Activated CD4-positive, alpha-beta T cell treated with anti-CD3 and anti-CD28 coated beads, Interleukin-2, Interleukin-4, amounts not matched to agents 100 ng/mL and 50 ng/mL, durations not matched to agents 16 hours and 8 hours (primary cell): ENCODE measurements at places on chromosomes 7 and 10.

GRCh38 chr10:89589101-89589720 is 53.8 kb upstream of the SLC16A12 start:
- DNase-seq = no peak

- DNase-seq = no peak
Measured at GRCh38 chr7:118845791-118846190, 621.3 kb downstream of the ANKRD7 start.

DNA sequence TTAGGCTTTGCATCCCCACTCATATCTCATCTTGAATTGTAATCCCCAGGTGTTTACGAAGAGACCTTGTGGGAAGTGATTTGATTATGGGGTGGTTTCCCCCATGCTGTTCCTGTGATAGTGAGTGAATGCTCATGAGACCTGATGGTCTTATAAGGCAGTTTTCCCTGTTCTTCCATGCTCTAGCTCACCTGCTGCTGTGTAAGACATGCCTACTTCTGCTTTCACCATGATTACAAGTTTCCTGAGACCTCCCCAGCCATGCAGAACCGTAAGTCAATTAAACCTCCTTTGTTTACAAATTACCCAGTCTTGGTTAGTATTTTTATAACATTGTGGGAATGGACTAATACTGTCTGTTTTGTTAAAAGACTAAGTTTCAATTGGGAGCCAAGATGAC is 35.3 kb upstream of the ZNF92 start:
- no peak for DNase-seq

DNA sequence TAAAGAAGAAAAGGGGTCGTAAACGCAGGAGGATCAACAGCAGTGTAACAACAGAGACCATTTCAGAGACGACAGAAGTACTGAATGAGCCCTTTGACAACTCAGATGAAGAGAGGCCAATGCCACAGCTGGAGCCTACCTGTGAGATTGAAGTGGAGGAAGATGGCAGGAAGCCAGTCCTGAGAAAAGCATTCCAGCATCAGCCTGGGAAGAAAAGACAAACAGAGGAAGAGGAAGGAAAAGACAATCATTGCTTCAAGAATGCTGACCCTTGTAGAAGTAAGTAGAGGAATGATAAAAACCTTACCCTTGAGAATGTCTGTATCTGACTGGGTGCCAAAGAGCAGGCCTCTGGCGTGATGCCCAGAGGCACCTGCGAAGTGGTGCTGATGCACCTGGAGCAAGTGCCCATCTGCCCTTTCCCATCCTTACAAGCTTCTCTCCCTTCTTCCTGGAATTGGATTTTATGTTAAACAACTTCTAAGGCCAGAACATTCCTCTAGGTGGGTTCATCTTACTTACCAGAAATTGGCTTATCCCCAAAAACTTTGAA is 86.4 kb upstream of the SAMD8 start:
- DNase-seq = no peak

- no peak for DNase-seq
Measured at GRCh38 chr7:151923097-151923876, 33.0 kb upstream of the GALNTL5 start.

DNA sequence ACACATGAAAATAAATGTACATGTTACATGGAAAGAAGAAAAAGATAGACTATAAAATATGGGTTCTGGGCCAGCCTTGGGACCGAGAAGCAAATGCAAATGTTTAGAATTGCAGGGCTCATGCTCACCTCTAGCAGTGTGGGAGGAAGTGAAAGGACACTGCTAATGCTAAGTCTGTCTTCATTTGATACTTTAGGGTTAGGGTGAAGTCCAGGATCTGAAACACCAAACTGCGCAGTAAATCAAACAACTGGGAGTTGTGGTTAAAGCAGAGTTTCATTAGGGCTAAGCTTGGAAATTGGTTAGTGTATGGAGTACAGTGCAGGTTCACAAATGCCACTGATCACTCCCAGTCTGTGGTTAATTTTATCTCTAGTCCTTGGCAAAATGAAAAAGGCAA is 73.2 kb upstream of the PDK4 start:
- no peak for DNase-seq

DNA sequence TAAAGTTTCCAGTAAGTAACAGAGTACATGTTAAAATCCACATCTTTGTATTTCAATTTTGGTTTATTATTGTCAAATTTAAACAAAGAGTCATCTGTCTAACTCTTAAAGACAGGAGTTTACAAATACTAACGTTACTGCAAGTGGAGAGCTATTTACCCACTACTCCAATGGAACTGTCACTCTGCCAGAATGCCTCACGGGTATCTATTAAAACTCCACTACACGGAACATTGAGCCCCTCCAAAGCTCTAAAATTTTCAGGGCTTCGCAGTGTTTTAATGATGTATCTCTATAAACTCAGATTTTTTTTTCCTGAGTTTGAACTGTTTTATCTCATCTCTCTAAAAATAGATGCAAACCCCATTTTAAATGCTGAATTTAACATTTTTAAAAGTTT is 388.7 kb upstream of the SEMA3A start:
- DNase-seq = no peak

DNA sequence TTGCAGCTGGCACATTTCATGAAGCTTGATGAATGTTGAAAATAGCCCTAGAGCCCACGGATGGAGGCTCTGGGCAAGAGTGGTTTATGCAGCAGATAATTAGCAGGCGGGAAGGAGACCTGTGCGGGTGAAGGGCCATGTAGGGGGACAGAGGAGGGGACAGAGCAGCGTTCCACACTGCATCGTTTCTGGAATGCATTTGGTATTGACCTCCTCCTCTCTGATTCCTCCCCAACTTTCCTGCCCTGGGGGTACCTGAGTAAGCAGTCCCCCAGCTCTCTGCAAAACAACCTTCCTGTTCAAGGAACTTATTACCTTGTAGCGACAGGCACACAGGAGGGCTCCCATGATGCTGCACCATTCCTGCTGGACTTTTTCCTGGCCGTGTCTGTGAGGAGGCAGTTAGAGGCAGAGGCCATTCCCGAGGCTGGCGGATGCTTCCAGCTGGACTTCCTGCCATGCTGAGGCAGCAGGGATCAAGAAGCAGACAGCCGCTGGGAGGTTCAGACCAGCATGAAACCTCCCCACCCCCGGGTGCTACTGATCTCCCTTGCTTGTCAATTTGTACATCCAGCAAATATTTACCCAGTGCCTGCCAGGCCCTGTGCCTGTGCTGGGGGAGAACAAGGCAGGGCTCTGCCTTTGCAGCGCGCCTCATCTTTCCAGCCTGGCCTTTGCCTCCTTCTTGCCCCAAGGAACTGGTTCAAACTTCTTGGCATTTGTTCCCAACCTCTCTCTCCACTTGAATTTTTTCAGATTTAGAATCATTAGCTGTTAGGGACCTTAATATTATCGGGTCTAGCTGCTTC is 28.7 kb downstream of the SLC29A3 start:
- DNase-seq = no peak

- no peak for DNase-seq
Measured at GRCh38 chr7:119949053-119949452, 323.9 kb upstream of the KCND2 start.

- DNase-seq = no peak
Measured at GRCh38 chr10:115980470-115980869, 292.5 kb downstream of the GFRA1 start.

GRCh38 chr10:103350175-103350516 is 794 bp downstream of the PCGF6 start:
- DNase-seq = no peak

DNA sequence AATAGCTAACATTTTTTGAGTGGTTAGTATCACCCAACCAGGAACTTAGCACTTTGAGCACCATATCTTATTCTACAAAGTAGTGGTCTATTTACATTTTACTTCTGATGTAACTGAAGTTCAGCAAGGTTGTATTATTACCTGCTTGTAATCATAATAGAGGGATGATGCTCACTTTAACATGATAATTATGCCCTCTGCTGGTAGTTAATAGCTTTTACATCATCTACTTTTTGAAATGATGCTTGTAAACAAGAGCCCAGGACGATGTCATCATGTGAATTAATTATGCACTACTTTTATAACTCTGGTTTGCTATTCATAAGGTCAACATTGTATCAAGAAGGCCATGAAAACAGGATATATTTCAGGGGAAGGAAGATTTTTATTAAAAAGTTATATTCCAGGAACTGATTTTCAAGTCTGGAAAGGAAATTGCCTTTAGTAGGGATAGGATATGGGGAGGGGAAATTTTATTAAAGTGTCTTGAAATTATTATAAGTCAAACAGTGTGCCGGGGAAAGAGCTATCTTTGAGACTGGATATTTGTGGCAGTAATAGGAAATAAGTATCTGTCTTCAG is 80.3 kb upstream of the SCIN start:
- peak; percentile 21 for DNase-seq

- DNase-seq = no peak
Measured at GRCh38 chr7:67662804-67663203, 666.2 kb downstream of the TYW1 start.

DNA sequence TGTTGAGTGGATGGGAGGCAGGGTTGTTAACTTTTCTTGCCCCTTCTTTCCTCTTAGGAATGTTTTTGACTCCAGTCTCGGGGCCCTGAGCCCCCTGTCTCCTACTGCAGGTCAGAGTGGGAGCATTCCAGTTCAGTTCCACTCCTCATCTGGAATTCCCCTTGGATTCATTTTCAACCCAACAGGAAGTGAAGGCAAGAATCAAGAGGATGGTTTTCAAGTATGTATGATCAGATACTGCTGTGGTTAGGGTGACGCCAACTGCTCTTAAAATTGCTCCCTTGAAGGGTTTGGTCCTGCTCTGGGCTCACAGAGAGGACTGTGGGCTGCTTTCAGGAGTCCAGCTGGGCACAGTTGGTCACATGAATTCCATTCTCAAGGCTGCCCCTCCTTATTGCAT is 22.0 kb downstream of the VWA2 start:
- no peak for DNase-seq

DNA sequence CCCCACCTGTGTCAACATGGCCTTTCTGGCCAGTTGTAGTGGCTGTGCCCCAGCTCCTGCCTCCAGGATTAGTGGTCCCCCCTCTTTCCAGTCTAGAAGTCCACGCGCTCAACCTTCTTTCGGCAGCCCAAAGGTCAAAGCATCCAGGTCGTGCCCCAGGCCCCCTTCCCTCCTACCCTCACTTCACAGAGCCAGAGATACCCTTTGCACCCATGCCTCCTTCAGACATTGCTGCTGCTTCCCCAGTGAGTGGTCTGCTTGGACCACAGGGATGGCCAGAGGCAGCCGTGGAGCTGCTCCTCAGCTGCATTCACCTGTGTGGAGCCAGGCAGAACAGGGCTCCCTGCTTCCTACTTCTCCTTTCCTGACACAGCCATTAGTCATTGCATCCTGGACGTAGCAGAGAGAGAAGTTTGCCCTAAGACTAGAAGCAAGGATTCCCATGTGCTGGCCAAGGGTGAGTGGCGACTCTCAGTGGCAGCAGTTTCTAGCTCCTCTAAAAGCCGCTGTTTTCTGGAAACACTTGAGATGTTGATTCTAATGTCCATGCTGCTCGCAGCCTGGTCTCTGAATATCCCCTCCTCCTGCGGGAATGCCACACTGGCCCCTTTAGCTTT is 243.1 kb upstream of the SHH start:
- no peak for DNase-seq

DNA sequence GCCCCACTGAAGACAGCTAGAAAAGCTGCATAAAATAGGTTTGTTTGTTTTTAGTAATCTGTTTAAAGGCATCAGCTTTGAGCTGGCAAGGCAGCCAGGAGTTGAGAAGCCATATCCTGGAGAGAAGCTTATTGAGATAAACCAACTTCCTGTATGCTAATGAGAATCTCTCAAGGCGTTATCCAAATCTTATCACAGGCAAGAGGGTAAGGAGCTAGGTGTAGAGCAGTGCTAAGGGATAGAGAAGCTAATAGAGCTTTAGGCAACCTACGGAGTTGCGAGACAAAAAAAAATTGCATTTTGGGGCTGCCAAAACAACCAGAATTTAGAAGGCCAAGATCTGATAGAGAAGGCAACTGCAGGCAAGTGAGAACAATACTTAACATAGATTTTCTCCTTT is 641.6 kb downstream of the SH2D4B start:
- no peak for DNase-seq

- no peak for DNase-seq
Measured at GRCh38 chr10:112208292-112208691, 24.7 kb upstream of the GPAM start.

DNA sequence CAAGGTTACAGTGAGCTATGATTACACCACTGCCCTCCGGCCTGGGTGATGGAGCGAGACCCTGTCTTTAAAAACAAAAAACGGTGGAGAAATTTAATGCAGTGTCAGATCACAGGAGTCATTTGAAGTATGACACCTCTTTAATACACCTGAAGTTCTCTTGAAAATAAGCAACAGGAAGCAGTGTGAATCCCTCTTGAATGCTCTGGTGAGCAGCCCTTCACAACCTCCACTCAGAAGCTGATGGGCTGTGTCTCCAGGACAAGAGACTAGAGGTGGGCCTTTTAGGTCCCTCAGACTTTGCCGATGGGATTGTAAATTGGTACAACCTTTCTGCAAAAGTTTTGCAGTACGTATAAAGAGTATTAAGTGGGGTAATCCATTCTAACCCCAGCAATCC is 50.1 kb downstream of the CYP26A1 start:
- DNase-seq = no peak

DNA sequence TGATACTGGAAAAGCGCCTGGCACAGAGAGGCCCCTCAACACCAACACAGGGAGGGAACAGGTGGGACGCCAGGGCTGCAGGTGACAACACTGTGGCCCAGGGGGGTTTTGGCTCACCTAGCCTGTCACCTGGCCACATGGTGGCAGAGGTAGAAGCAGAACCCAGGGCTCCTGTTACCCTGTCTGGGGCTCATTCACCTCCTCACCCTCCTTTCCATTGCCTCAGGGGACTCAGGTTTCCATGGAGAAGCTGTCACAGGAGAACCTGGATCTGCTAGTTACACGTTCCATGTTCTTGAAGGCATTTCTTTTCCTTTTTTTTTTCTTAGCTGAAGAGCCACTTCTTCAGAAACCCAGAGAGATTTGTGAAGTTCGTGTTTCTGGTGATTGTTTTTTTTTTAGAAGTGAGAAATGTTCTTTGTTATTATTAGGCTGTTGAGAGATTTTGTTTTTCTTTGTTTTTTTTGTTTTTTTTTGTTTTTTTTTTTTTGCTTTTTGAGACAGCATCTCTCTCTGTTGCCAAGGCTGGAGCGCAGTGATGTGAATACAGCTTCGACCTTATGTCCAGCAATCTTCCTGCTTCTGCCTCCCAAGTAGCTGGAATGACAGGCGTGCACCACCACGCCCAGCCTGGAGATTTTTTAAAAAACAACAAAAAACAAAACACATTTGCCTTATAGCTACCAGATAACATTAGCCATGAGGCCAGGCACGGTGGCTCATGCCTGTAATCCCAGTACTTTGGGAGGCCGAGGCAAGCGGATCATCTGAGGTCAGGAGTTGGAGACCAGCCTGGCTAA is 16.0 kb downstream of the DENND2A start:
- DNase-seq = no peak

- no peak for DNase-seq
Measured at GRCh38 chr10:26090026-26090425, 126.5 kb upstream of the GAD2 start.
